ENCODE measurements at places on chromosomes 1 and 21. TPM values are rescaled to one million over a fixed set of nuclear protein-coding genes. Genes with fewer than 3 reads are reported as not detected.

Gene SELE
- not detected for total RNA-seq

Gene AKR7A3
- total RNA-seq = 0.32 TPM

Gene PRDM15
- 2.9 TPM for total RNA-seq

Gene FAM131C
- 19.5 TPM for total RNA-seq

Gene AADACL3
- not detected for total RNA-seq

Gene AIM2
- total RNA-seq = not detected

Gene IVL
- 0.10 TPM for total RNA-seq

Gene OR2T2
- total RNA-seq = not detected

Gene LENEP
- not detected for total RNA-seq

Gene NOC2L
- total RNA-seq = 81.8 TPM

Gene NCMAP
- 0.03 TPM for total RNA-seq

Gene SYTL1
- 0.39 TPM for total RNA-seq

Gene NES
- total RNA-seq = 1.1 TPM

Gene C8A
- not detected for total RNA-seq

Gene GSTM1
- not detected for total RNA-seq

Measured in A549 treated with Mapracorat at 1 μM for 4 hours (cell line).